ENCODE measurements at places on chromosomes 16 and 17.

- DNase-seq, result no peak
Observed at GRCh38 chr16:19006446-19007315, 22.9 kb downstream of the TMC7 start.

- no peak for DNase-seq
Observed at GRCh38 chr16:19130852-19131824, 17.4 kb downstream of the ITPRIPL2 start.

- DNase-seq, result no peak
Observed at GRCh38 chr16:8963010-8963820, 491 bp downstream of the USP7 start.

- DNase-seq, result no peak
Observed at GRCh38 chr16:83164816-83165215, 538.0 kb downstream of the CDH13 start.

GRCh38 chr17:16345565-16345964, 7.7 kb downstream of the CENPV start:
- DNase-seq, result no peak

DNA sequence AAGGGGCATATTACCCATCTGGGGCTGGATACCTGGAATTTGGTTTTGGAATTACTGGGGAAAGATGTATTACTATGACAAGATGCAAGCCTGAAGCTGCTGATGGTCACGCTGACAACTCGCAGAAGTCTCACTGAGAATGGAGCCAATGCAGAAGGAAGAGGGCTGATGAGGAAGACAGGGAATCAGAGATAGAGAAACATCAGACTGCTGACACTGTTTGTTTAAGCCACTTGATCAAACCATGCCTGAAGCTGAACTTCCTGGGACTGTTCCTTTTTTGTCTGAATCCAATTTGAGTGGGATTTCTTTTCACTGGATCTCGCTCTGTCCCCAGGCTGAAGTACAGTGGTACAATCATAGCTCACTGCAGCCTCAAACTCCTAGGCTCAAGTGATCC, 133.9 kb downstream of the GAS7 start:
- DNase-seq, result no peak

GRCh38 chr17:17377071-17377967, 74.1 kb downstream of the NT5M start:
- DNase-seq, result no peak
